Kasumi-1 (cell line): ENCODE measurements at places on chromosomes 6 and 20.

DNA sequence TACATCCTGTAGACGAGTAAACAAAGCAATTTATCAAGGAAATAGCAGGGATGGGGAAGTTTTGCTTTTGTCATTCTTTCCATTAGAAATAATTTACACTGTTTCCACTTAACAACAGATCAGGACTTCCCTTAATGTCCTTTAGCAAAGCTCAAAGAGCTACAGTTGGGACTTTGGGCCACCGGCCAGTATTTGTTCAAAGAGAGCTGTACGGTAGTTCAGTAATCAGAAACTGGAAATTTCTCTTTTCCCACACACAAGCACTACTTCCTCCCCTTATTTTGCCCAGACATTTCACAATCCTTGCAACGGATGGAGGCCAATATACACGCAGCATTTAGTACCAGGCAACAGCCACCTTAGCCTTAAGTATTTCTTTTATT lies 12.1 kb upstream of the HINT3 start:
- DNase-seq = peak; percentile 66

GRCh38 chr6:166722785-166723184 lies 95.7 kb upstream of the RPS6KA2 start:
- DNase-seq = no peak

GRCh38 chr20:17507032-17507431 lies 24.1 kb downstream of the BFSP1 start:
- DNase-seq = no peak

DNA sequence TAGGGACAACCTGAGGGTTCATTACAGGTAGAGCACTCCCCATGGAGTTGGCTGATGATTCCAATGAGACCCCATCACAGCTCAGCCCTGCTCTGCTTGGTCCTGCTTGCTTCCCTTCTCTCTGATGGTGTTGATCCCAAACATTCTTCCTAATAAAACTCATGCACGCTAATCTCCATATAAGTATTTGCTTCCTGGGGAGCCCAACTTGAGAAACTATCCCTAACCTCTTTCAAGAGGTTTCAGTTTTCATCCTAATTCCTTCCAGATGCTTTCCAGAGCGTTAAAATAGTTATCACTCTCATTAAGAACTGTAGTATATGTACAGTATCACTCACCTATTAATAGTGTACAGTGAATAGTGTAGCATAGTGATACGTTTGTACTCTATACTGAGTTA lies 68.1 kb downstream of the EPHA7 start:
- DNase-seq = no peak

GRCh38 chr20:47191074-47191673 lies 165.3 kb downstream of the ZMYND8 start:
- no peak for DNase-seq

DNA sequence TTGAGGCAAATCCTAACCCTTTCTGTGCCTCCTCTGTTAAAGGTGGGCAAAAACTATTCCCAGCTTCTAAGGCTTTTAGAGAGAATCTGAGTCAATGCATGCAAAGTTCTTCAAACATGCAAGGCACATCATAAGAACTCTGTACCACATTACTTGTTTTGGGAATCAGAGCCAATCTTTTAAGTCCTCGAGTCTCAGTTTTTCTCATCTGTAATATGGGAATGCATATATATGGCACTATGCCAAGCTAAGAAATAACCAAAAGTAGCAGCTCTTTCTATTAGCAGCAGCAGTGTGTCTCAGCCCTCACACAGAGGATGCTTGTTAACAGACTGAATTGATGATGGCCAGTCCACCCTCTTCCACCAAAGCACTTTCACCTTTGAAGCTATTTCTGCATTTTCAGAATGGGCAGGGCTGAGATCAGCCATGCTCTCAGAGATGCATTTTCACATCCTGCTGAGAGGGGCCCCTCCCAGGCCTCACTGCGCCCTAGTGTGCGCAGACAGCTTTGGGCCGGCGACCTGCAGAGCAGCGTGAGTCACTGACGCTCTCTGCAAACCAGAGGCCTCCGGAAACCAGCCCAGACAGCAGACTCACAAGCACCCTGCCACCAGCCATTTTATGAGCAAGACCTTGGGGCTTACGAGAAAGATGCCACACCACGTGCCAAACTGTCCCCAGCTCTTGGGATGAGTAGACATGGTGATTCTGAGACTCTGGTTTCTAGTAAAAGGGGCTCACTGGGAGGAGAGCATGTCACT lies 138.0 kb downstream of the NFATC2 start:
- DNase-seq = no peak

DNA sequence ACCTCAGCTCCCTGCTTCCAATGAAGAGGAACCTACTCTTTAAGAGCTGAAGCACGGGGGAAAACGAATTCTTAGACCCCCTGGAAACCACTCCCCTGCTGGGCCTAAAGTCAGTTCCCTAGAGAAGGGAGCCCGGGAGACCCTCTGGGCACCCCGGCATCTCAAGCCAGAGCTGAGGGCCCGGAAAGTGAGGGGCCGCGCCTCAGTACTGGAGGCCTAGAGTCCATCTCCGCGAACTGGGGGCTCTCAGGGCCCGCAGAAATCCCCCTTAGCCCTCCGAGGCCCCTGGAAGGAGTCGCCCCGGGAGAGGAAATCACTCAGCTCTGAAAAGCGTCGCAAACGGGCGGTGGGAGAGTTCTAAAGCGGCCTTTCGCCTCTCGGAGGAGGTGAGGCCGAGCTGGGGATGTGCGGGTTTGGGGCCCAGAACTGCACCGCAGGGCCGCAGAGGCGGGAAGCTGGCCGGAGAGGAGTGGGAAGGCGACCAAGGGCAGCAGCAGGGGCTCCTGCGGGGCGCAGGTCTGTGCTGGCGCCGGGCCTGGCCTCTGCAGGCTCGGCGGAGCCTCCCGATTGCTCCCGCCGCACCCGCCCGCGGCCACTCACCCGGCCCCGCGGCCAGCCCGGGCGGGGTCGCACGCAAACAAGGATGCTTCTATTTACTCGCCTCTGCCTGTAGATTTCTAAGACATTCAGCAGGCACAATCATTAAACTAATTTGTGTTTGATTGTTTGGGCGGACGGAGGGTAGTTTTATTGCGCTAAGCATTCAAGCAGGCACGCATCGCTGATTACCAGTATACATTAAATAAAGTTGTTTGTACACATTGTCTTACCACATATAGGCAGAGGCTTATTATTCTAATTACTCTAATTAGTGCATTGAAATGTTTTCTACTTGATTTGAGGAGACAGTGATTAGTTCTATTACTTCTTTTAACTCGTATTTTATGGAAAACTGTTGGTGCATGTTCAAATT lies 9.2 kb downstream of the POU3F2 start:
- DNase-seq = no peak

DNA sequence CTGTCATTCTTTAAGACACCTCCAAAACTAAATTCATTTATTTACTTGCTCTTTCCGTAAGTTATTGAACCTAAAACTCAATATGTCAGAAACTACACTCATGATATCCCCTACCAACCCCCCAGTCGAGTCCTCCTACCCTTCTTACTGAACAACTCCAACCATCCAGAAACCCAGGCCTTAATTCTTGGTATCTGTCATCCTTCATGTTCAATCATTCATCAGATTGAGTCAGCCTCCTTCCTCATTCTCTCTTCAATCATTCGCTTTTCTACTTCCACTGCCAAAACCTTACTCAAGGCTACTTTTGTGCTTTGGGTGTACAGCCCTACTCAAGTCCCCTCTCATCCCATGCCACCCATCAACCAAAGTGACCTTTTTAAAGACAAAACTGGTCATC lies 95.7 kb downstream of the SMLR1 start:
- no peak for DNase-seq

DNA sequence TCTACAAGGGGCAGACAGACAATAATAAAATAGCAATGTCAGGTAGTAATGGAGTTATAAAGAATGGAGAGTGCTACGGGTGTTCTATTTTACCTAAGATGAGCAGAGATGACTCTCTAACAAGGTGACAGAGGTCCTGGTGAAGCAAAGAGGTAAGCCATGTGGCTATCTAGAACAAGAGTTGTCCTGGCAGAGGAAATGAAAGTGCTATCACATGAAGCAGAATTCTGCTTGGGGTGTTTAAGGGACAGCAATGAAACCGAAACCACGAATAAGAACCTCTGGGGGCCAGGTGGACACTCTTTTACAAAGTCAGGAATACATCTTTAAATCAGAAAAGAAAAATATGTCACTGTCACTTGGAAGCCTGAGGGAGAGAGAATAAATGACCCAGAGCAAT lies 37.9 kb upstream of the IRAK1BP1 start:
- no peak for DNase-seq

GRCh38 chr6:29815118-29815750 lies 12.4 kb upstream of the HLA-G start:
- no peak for DNase-seq

GRCh38 chr20:21184819-21185218 lies 58.9 kb downstream of the KIZ start:
- DNase-seq = no peak

DNA sequence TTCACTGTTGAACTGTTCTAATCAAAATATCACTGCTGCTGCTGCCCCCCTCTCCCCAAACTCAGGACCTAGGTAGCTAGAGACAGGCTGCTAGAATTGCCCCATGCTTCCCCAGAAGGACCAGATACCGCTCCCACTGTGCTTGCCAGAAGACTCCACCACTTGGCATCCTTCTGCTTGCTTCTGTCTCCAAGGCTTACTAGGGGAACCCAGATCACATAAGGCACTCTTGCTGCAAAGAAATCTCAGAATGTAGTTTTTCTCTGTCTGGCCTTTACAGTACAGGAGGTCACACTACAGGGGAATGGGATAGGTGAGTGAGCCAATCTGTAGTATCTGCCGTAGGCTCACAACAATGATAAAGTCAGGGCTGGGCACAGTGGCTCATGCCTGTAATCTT lies 21.5 kb upstream of the SLC9A8 start:
- no peak for DNase-seq

DNA sequence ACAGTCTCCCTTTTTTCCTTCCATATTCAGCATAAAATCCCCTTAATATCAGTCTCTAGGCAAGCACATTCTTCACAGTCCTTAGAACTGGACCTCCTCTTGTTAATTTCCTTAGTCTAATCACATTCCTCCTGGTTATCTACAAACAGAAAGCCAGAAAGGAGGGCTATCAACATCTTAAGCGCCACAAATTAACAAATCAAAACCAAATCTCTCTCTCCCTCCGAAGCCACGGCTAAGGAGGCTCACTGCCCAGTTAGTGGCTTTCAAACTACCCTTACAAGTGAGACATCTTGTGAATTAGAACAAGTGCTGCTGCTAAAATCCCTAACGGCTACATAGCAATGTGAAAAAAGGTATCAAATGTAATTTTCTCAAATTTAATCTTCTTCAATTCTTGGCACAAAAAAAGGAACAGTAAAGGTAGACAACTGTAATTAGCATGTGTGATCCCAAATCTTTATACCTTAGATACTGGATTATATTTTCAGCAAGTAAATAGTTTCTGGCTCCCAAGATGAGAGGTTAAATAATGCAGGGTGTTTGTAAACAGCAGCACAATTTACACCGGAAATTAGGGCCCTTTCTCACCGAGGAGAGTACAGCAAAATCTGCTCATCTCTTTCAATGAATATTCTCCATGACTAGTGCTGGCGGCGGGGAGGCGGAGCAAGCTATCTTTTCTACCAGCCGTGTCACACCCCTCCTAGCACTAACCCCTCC lies 1.4 kb upstream of the TRIM39 start:
- peak; percentile 84 for DNase-seq

- no peak for DNase-seq
These were observed 150.1 kb downstream of the GMPR start for GRCh38 chr6:16388488-16388887.

GRCh38 chr20:1301031-1301529 lies 27.9 kb downstream of the SDCBP2 start:
- DNase-seq = peak; percentile 74

DNA sequence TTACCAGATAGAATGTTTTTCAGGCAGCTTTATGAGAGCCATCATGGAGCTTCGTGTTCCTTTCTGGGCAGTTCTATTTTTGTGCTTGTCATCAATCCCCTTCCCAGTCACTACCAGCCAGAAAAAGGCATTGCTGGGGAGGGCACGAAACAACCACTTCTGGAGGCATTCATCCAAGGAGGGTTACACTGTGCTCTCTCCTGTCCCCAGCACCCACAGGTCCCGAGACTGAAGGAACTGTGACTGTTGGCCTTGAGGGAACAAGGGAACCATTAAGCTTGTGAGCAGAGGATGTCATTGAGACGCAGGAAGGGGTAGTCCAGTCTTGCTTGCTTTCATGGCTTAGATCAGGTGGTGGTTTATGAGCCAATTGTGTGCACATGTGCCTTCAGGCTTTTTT lies 20.1 kb upstream of the ENPP5 start:
- no peak for DNase-seq

- DNase-seq = peak; percentile 66
These were observed 3.4 kb upstream of the TBC1D7 start for GRCh38 chr6:13331516-13332348.

DNA sequence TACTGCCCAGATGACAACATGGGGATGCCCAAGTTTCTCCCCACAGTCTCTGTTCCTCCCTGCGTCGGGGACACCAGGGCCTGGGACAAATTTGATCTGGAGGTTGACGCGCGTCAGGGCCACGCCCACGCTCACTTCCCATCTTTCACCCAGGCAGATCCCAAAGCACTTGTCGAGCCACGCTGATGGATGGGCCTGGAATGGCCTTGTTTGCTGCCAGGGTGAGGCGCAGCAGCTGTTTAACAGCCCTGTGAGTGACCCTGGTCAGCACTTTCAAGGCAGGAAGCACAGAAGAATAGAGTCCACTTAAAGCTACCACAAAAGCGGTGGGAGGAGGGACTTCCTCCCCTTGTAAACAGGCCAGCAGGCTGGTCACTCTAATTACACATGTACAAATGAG lies 324.7 kb upstream of the JARID2 start:
- no peak for DNase-seq

GRCh38 chr6:155234167-155234566 lies 29.6 kb upstream of the CLDN20 start:
- no peak for DNase-seq

GRCh38 chr6:14880677-14881076 lies 365.2 kb upstream of the JARID2 start:
- DNase-seq = no peak

DNA sequence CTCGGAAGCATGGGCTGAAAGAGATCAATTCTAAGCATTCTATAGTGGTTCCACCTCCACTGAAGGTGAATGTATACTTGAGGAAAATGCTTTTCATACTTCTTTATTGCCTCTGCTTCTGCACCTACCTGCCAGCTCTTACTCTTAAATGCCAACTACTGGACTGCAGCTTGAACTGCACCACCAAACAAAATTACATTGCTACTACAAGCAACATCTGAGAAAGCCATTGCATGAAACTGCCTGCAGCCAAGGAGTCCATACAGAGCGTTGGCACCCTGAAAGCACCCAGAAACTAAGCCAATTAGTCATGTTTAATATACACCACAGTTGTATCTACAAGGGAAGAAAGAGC lies 440.9 kb downstream of the BTBD3 start:
- no peak for DNase-seq

GRCh38 chr6:32189742-32190053 lies 304 bp downstream of the PBX2 start:
- DNase-seq = no peak

GRCh38 chr6:81950877-81951276 lies 198.4 kb upstream of the TENT5A start:
- peak; percentile 10 for DNase-seq
